ENCODE measurements at places on chromosomes 4 and X.

DNA sequence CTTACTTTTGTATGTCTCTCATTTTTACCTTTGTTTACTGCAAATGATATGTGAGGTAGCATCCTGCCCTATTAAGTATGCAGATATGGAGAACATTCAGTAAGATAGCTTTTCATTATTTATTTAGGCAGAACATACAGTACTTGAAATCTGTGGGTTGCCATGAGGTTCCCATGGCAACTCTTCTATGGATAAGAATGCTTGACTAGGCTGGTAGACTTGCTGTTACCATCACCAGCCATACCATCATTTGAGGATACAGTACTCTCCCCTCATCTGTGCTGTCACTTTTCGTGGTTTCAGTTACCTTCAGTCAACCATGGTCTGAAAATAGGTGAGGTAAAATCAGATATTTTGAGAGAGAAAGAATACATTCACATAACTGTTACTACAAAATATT, 56.7 kb downstream of the NAF1 start:
- DNase-seq: no peak

DNA sequence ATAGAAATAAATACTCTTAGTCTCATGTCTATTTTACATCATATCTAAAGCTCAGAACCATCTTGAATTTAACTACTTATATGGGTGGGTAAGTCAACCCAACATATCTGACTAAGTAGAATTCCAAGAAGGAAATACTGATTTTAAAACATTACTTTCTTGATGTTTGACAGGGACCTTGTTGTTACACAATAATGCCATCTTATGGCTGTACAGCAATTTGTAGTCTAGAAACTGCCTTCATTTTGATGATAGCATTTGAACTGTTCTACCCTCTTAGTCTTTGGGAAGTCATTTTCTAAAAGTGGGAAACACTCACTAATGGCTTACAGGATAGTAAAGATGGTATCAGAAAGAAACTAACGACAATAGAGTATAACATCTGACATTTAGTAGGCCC, 929.5 kb downstream of the DMD start:
- no peak for DNase-seq

DNA sequence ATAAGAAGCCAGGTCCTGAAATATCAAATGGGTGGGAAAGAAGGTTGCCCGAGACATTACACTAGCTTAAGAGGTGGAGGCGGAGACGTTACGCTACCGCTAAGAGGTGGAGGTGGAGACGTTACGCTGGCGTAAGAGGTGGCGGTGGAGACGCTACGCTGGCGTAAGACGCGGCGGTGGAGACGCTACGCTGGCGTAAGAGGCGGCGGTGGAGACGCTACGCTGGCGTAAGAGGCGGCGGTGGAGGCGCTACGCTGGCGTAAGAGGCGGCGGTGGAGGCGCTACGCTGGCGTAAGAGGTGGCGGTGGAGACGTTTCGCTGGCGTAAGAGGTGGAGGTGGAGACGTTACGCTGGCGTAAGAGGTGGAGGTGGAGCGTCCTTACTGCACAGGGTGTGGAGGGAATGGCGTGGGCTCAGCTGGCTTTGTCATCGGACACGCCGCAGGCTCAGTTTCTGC, 12.8 kb downstream of the CYP4V2 start:
- no peak for DNase-seq

DNA sequence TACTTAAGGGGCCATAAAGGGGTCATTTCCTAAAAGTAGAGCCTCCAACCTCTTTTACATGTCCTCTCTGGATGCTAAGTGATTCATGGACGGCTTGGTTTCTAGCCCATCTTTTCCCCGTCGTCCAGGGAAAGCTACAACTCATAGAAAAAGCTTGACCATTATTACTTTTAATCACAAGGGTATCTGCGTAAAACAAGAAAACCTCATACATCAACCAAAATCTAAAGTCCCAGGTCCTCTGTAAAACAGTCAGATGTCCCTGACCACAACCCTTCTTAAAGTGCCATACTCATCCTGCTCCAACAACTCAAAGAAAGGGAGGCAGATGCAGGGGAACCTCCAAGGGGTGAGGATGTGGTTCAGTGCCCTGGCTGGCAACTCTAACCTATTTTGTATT, 29.6 kb downstream of the ADGRA3 start:
- no peak for DNase-seq

DNA sequence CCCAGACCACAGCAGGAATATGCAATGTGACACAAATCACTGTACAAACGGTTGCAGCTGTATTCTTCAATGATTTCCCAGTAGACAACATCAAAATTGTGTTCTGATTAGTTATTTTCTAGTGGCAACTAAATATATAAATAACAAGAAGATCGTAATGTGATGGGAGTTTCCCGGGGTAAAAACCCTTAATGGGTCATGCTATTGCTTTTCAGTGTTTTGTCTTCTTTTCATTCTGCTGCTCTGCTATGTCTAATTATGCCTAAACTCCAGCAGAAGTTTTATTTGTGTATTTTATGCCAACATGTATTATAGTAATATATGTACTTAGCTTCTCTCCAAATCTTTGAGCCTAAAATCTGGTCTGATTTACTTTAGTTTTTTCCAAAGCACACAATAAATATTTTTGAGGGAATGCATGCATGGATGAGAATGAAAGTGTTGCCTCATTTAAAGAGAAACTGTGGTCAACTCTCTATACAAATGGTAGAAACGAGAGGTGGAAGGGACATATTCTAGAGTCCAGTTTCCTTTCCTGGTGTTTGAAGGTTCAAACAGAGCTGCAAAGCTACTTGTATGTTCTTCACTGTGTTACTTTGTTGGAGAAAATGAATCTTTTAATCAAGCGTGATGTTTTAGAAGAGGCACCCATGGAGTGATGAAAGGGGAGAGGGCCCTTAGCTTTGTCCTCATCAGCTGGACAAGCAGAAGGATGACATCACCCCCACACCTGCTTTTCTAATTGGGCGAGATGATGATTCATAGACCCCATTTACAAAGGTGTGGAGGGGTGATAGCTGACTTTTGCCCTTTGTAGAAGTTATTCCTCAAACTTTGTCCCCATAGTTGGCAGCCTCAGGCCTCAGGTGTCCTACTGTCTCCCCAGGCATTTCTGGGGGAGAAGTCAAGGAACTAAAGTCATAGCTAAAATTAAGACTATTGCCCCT, 129.7 kb downstream of the FRAS1 start:
- DNase-seq: no peak

- DNase-seq: no peak
Measured at GRCh38 chr4:80069108-80069836, 3.8 kb downstream of the ANTXR2 start.

DNA sequence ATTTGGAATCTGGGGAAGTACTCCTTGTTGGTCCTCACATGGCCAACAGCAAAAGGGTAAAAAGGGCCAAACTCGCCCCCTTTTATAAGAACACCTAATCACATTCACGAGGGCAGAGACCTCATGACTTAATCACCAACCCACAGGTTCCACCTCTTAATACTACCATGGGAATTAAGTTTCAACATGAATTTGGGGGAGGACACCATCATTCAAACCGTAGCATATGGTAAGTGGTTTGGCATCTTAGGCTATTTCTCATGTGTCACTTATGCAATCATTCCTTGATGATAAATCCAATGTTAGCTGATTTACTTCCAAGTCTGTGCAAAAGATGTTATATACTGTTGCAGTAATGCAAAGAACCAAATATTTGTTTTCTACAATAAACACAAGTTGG, 302.9 kb upstream of the FAM241A start:
- no peak for DNase-seq

- no peak for DNase-seq
Measured at GRCh38 chrX:57266871-57267270, 19.6 kb upstream of the FAAH2 start.

GRCh38 chrX:39752815-39753214, 344.9 kb downstream of the BCOR start:
- no peak for DNase-seq

- DNase-seq: peak; percentile 35
Measured at GRCh38 chrX:19904778-19905367, 17.5 kb upstream of the SH3KBP1 start.

DNA sequence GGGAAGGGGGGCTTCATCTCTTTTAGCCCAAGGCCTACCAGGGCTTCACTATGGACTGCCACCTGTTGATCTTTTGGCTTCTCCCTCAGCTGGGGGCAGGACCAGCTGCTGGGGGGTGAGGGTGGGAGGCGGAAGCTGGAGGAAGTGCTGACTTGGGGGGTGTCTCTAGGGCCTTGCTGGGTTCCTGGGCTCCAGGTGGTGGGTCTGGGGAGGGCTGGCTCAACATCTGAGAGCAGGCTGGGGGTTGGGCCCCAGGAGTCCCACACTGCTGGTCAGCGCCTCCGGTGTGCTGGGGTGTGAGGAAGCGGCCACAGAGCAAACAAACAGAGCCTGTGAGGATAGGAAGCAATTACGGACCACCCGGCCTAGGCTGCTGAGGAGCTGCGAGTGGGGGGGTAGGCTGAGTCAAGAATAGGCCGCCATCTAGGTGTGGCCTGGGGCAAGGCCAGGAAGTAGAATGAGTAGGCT, 85.7 kb downstream of the EFNB1 start:
- no peak for DNase-seq

- no peak for DNase-seq
Measured at GRCh38 chr4:165879641-165880040, 6.6 kb downstream of the TLL1 start.

- no peak for DNase-seq
Measured at GRCh38 chrX:5730556-5730955, 498.1 kb downstream of the NLGN4X start.

GRCh38 chr4:6961496-6962210, 52.0 kb downstream of the TBC1D14 start:
- no peak for DNase-seq

GRCh38 chr4:52588097-52588496, 71.0 kb downstream of the USP46 start:
- DNase-seq: peak; percentile 8

- DNase-seq: no peak
Measured at GRCh38 chr4:10832806-10833628, 148.4 kb upstream of the CLNK start.

DNA sequence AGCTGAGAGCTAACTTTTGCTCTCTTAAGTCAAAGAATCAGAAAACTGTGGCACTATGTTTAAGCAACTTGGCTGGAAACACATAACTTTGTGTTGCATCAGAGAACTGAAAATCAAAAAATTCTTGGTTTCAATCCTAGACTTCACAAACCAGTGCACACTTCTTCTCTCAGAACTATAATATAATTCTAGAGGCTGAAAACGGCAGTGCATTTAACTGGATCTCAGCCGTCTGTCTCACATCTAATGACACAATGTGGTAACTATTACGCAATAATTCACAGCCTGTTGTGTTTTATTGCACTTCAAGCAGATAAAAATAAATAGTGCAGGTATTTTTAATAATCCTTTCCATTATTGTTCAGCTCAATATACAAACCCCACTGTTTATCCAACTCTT, 260.6 kb upstream of the DIAPH2 start:
- no peak for DNase-seq

- DNase-seq: no peak
Measured at GRCh38 chr4:107989162-107989536, 540 bp upstream of the HADH start.

- no peak for DNase-seq
Measured at GRCh38 chr4:161273607-161274006, 890.2 kb downstream of the FSTL5 start.

- DNase-seq: no peak
Measured at GRCh38 chr4:113711883-113712662, 49.5 kb downstream of the CAMK2D start.

DNA sequence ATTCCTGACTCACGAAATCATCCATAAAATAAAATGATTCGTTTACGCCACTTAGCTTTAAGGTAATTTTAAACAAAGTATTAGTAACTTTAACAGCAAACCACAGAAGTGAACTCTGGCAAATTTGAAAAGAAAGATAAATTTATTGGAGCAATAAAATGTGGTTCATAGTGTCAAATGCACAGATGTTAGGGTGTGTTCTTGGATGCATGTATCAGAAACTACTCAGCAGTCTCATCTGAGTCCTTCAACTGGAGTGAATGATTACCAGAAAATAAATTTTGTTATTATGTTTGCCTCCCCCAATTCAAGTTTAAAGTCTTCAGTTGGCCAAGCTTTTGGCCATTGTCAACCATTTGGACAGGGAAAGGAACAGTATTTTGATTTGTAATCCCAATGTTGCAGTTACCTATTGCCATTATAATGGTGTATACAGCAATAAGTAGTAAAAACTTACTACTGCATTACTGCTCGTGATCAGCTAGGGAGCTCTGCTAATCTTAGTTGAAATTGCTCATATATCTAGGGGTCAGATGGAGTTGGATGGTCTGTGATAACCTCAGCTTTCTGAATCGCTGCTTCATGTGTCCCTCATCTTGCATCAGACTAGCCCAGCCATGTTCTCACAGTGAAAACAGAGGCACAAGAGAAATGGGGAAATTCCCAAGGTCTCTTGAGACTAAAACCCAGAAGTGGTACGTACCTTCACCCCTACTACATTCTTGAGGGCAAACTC, 254.6 kb upstream of the KCNIP4 start:
- DNase-seq: no peak

- DNase-seq: no peak
Measured at GRCh38 chrX:115958687-115959359, 211.7 kb upstream of the AGTR2 start.

DNA sequence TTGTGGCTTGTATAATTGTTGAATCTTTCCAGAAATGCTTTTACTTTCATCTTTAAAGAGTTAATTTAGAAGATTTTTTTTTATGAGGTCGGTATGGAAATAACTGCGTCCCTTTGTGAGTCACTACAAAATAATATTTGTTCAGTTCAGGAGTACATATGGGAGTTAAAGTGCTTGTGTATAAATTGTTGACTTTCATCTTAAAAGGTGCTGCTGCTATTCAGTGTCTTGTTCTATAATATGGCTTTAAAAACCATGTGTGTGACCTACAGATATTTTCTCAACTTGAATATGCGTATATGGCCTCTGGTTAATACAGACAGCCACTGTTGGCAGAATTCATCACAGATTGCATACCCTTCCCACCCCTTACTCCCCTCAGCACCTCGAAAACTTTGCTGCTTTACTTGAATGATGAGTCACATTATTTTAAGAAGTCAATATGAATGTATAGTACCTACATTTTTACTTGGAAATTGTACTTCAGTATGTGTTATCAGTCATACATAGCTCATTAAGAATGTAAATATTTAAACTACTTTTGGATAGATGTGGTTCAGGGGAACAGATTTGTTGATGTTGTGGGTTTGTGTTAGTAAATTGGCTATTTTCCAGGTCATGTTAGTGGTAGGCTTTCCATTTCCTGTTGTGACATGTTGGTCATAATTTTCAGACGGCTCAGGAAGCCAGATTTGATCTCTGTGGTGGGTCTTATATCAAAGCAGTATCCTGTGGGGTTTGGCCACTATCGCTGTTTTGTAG, 1.5 kb downstream of the CLCN3 start:
- DNase-seq: no peak

- DNase-seq: peak; percentile 26
Measured at GRCh38 chrX:137194164-137194563, 160.4 kb upstream of the GPR101 start.

DNA sequence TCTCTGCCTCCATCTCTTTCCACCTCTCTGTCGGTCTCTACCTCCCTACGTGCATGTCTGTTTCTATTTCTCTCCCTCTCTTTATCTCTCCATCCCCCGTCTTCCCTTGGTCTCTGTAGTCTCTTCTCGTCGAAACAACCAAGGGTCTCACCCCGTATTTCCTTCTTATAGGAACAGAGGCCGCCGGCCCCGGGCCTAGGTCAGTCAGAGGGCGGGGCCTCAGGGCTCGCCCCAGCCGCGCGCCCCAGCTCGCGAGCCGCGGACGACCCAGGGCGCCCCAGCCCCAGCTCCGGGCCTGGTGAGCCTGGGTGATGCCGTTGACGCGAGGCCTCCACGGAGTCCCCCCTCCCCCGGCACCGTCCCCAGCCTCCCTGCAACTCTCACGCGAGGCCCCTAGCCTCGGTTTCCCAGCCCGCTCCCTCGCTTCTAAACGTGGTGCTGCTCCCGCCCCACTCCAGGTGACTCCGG, 6.6 kb downstream of the TIMM17B start:
- no peak for DNase-seq
